ENCODE measurements at places on chromosomes 12 and 14.
A peak's percentile ranks its signal among the peaks of the same experiment; 100 is the strongest.

- peak; percentile 23 for DNase-seq
These were observed 28.1 kb upstream of the WNK1 start for GRCh38 chr12:724194-724855.

DNA sequence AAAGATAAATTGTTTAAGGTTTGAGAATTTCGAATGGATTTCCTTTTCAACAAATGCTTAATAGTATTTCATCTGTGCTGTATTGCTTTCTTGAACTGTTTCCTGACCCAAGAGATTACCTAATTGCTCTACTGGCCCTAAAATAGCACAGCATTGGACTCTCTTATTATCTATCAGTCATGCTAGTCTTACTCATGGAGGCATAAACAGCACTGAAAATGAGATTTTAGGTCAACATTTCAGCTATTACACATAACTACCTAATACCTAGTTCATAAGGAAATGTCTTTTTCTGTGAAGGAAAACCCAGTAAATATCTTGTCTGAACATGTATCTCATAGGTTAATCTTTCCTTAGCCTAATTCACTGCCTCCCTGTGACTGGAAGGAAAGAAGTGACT, 4.3 kb upstream of the ABCD2 start:
- no peak for DNase-seq

- DNase-seq = no peak
These were observed 44.5 kb downstream of the MVK start for GRCh38 chr12:109618082-109618481.

DNA sequence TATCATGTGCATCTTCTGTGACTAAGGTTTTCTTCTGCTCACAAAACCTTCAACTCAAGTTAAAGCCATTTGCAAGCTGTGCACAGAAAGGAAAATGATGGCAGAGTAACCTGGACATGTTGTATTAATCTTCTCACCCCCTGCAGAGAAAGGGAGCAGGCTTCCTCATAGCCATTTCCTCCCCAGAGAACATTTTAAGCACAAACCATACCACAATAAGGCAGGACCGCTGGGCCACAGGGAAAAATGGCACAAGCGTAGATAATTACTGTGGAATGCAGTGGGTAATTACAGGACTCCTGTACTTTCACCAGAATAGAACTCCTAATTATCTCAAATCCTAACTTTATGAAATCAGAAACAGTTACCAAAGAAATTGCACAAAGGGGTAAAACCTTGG, 215.7 kb downstream of the KIF21A start:
- no peak for DNase-seq

DNA sequence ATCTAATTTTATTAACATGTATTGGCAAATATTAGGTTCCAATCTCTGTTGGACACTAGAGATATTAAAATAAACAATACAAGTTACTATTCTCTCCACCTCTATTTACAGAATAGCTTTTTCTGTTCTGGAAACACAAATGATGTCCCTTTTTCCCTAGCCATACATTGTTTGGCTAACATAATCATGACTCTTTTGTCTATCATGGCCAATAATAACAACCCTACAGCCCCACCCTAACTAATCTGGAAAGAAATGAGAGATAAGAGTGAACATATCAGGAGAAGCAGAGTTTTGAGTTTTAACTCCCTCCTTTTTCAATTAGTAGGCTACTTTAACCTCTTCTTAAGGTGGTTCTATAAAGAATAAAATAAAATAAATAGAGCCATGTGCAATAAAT, 40.2 kb downstream of the RASSF9 start:
- DNase-seq = no peak

DNA sequence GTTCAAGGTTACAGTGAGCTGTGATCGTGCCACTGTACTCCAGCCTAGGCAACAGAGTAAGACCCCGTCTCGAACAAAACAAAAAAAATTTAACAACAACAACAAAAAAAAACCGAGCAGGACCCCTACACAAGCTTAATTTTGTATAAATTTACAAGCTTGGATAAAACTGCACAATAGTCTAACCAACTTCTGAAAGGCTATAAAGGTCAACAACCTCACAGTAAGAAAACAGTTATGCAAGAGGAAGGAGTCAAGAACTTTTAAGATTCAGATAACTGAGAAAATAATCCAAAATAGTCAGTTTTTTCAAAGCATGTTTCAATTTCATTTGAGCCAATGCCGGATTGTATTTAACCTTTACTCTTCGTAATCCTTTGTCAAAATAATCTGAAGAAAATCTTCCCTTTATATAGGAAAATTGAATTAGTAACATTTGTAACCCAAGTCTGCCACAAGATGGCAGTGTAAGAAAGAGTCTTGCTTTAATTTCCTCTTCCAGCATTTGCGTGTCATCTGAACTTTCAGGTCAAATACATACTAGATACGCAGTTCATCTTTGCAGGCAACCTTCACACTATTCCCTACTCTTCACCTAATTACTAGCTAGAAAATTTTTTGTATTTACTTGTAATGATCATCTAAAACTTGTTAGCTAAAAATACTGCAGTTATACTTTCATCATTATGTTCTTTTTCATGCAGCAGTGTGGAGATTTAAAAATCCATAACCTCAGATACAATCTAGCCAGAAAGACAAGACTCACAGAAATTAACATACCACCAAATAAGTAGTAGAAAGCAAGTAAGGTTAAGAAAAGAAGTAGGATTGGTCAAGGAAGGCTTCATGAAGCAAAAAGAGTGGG, 5.8 kb downstream of the CCNB1IP1 start:
- DNase-seq = peak; percentile 84

DNA sequence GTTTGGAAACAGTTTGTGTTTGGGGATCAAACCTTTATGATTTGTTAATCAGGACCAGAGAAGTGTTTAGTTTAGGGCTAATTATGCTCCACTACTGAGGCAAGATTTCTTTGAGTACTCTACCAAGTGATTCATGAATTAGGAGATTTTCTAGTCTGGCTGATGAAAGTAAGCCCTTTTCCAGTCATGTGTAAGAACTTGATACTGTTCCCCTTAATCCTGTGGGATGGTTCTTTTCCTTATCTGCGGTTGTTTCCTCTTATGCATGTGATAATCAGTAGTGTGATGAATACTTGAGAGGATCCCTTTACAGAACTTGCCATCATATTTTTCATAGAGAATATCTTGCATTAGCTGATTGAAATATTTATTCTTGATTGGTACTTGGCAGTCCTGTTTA, 42.1 kb downstream of the DYRK2 start:
- DNase-seq = no peak

GRCh38 chr14:64409126-64409920, 21.2 kb downstream of the MTHFD1 start:
- no peak for DNase-seq

DNA sequence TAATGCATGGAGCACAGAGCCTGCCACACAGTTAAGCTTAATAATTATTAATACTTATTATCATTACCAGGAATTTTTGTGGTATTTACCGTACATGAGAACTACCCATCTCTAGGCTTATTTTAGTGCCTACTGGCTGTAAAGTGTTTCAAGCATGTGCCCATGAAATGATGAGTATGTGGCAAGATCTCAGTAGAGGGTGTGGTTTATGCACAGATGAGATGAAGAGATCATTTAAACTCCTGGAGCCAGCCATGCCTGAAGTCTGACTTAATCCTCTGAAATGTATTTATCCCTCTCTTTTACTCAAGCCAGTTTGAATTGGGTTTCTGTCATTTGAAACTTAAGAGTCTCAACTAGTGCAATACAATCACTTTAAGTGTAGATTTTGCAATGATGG, 60.2 kb downstream of the DAO start:
- DNase-seq = no peak

GRCh38 chr12:76310110-76310509, 38.1 kb downstream of the BBS10 start:
- peak; percentile 26 for DNase-seq

- no peak for DNase-seq
These were observed 50.7 kb downstream of the TMTC1 start for GRCh38 chr12:29733060-29733459.

DNA sequence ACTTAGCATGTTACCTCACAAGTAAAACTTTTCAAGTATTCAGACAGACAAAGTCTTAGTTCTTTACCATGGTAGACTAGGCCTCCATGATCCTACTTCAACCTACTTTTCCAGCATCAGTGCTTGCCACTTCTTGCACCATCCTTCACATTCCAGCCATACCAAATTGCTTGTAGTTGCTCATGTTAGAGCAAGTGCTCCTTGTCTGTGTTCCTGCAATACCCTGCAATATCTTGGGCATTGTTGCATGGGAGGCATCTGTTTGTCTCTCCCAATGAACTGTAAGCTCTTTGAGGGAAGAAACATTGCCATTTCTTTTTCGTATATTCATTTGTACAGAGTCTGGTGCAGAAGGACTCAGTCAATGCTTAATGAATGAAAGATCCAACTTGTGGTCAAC, 78.0 kb downstream of the SRGAP1 start:
- DNase-seq = peak; percentile 73

DNA sequence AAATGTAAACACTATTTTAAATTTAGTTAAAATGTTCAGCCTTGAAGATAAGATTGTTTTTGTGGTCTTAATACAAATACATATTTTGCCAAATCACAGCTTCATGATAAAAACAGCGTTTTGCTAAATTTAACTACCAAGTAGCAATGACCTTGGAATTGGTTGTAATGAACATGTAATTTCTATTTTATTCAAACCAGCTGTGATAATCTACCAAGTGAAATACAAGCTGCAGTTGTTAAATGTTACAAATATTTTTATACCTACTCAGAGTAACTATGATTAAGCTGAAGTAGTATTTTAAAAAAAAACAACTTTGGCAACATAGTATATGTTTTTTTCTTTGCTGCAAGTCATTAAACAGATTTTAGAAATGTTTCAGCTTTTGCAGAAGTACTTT, 96.2 kb downstream of the CPSF2 start:
- peak; percentile 3 for DNase-seq

- DNase-seq = peak; percentile 6
These were observed 109.0 kb downstream of the APAF1 start for GRCh38 chr12:98754095-98754494.

DNA sequence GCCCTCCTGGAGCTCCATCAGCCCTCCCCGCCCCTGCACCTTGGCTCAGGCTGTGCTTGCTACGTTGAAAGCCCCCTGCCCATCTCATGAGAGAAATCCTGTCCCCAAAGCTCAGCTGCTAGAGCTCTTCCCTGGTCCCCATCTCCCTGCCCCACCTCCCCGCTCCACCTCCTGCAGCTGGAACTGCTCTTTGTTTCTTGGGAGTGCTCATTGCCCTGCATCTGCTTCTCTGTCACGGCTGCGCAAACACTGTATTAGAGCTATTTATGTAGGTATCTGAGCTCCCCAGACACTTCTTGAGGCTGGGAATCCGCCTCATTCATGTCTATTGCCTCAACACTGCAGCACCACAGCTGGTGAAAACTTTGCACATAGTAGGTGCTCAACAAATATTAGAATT, 32.8 kb upstream of the PRIMA1 start:
- no peak for DNase-seq

DNA sequence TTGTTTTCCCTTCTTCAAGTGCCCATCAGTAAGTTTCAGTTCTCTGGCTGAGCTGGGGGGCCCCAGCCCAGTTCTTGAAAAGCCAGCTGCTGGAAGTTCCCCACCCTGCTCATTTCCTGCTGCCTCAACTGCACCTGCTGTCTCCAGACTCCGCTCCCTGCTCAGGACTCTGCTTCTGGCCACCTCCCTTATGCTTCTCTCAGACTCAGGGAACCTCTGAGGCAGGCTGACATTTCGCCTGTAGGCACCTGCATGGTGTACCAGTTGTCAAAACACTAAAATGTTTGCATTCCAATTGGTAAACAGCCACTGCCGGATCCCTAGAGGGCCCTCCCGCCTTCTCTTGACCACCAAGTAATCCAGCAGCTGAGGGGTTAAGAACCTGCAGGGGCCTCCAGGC, 136.5 kb upstream of the VRK1 start:
- no peak for DNase-seq

GRCh38 chr12:20808521-20808920, 2.0 kb upstream of the SLCO1B3 start:
- no peak for DNase-seq

DNA sequence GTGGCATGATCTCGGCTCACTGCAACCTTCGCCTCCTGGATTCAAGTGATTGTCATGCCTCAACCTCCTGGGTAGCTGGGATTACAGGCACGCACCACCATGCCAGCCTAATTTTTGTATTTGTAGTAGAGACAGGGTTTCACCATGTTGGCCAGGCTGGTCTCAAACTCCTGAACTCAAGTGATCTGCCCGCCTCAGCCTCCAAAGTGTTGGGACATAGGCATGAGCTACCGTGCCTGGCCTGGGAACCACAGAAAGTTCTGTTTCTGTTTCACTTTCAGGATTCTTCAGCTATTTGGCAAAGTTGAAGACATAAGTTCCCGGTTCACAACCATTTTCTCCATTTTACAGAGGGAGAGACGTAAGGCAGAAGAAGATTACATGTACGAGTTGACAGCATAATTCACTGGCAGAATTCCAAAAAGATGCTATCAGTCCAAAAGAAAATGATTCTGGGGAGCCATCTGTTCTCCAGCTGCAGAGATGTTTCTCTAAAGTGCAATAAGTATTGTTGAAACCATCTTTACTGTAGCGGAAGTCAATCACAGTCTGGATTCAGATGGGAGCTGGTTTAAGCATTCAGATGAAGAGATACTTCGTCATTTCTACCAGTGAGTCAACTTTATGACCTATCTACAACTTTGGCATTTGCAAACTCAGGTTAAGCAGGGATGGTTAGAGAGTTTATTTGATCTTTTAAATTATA, 8.1 kb upstream of the RNF34 start:
- peak; percentile 77 for DNase-seq

GRCh38 chr12:3744229-3744901, 8.5 kb downstream of the CRACR2A start:
- no peak for DNase-seq

DNA sequence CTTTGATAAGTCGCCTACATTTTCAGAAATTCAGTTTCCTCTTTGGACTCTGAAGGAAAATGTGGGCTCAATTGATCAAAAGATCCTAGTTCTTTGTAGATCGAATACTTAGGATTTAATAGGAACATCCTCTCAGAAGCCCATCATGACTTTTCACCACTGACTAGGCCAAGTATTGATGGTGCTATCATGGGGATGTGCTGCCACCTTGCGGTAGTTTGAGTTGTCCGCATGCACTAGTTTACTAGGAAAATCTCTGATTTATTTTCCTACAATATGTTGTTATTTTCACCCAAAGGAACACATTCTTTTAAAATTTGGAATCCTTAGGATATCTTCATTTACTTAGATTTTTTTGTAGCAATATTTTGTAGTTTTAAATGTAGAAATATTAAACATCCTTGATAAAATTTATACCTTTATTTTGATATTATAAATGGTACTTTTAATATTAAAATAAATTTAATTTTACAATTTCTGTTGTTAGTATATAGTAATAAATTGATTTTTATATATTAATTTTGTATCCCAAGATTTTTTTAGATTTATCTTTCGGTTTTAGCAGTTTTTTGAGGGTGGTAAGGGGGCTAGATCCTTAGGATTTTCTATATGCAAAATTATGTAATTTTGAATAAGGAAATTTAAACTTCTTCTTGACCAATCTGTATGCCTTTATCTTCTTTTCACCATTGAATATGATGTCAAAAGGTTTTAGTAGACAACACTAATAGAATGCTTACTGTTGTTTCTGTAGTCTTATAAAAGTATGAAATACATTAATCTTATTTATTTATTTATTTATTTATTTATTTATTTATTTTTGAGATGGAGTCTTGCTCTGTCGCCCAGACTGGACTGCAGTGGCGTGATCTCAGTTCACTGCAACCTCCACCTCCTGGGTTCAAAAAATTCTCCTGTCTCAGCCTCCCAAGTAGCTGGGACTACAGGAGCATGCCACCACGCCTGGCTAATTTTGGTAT, 52.9 kb upstream of the OR9K2 start:
- peak; percentile 83 for DNase-seq

GRCh38 chr14:35285168-35286002, 6.8 kb upstream of the PSMA6 start:
- DNase-seq = no peak

- DNase-seq = no peak
These were observed 4.4 kb downstream of the KRT3 start for GRCh38 chr12:52791271-52792184.
